ENCODE measurements at places on chromosomes 5 and 9.

DNA sequence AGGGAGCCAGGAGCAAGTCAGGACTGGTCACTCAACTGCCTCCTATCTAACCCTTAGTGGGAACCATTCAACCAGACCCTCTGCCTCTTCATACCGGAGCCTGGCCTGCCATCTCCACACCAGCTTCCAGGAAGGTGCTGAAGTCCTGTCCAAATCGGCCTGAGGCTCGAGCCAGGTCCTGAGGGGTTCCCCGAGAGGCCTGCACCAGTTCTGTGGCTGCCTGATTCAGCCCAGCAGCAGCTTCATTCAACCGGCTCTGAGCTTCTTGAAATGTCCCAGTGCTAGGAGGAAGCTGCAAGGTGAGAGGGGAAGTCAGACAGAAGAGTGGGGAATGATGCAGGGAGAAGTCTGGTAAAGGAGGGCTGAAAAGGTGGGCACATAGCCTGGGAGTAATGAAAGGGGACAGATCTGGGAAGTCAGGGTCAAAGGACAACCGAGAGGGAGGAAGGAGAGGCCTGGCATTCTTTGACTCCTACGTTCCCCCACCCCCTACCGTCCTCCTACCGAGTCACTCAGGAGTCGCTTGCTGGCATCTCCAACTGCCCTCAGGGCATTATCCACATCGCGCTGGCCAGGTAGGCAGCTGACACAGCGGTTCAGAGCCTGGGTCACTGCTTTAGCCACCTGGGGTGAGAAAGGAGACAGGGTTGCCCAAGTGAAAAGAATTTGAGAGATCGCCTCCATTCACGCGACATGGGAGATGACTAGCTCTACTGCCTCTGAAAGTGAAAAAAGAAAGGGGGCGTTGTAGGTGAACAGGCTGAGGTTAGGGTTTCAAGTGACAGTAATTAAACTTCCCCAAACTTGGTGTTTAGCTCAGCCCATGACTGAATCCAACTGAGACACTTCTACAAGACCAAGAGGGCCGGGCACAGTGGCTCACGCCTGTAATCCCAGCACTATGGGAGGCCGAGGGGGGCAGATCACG, 20.2 kb downstream of the TLN1 start:
- no peak for DNase-seq

- DNase-seq: no peak
These were observed 13.0 kb downstream of the SLC4A9 start for GRCh38 chr5:140372971-140373487.

GRCh38 chr5:131252824-131253171, 11.1 kb upstream of the CDC42SE2 start:
- peak; percentile 70 for DNase-seq

GRCh38 chr5:153546566-153546965, 56.1 kb downstream of the GRIA1 start:
- DNase-seq: no peak

Data from activated naive CD8-positive, alpha-beta T cell treated with anti-CD3 and anti-CD28 coated beads, Interleukin-2, amount 10 ng/mL, durations not matched to agents 7 days and 5 days (primary cell).